ENCODE measurements at places on chromosomes 11 and 22. TPM values are rescaled to one million over a fixed set of nuclear protein-coding genes. Genes with fewer than 3 reads are reported as not detected.

- DNase-seq, result no peak
These were observed 27.0 kb downstream of the NCAPD3 start for GRCh38 chr11:134196756-134197155.

GRCh38 chr11:17816232-17816931, 81.8 kb downstream of the KCNC1 start:
- peak; percentile 11 for DNase-seq

GRCh38 chr11:15523543-15523942, 408.8 kb downstream of the INSC start:
- no peak for DNase-seq

GRCh38 chr11:109584001-109584972, 162.3 kb downstream of the C11orf87 start:
- no peak for DNase-seq

DNA sequence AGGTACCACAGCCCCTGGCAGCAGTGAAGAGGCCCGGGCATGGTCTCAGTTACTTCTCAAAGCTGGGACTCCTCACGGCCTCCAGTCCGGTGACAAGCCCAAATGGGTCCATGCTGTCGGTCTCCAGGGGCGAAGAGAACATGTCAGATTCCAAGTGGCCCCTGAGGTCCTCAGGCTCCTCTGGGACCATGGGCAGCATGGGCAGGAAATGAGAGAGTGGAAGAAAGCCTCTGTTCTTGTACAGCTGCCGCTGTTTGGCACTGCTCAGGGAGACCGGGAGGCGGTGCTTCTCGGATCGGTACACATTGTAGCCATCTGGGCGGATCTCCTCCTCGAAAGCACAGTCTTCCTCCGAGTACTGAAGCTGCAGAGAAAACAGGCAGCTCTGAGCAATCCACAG, 4.6 kb downstream of the FGF19 start:
- DNase-seq, result no peak

GRCh38 chr11:73141309-73142127, 600 bp downstream of the FCHSD2 start:
- peak; percentile 64 for DNase-seq

DNA sequence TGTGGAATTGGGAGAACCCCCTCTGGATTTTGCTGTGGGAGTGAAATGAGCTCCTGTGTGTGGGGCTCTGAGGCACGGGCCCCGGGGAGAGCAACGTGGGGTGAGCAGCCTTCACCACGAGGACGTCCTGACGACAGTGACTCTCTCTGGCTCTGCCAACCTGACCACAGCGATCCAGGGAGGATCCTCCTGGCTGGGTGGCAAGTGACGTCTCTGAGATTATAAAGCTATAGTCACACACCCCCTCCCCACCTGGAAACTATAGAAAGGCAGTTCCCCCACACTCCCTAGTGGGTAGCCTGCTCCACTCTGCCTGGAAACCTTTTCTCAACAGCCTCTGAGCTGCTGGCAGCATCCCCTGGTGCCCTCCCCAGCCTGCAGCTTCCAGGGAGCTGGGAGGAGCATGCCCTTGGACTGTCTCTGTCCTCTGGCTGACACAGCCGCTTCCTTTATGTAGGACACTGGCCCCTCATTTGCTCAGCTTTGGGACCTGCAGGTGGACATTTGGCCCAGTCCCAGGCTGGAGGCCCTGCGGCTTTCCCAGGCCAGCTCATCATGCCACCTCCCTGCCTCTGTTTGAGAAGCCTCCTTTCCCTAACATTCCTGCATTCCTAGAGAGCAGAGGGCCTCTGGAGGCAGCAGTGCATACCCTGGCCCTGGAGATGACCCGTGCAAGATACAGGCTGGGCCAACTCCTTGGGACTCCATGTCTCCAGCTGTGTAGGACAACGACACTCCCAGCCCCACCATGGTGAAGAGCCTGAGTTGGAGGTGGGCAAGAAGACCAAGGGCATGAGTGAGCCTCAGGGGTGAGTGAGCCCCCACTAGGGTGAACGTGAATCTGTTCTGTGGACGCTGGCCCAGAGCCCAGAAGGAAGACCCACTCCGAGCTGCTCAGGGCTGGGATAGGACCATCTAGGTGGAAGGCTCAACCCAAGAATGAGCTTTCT, 314.0 kb downstream of the NTM start:
- DNase-seq, result no peak

- DNase-seq, result no peak
These were observed 56.8 kb upstream of the FGF3 start for GRCh38 chr11:69876013-69876412.

GRCh38 chr22:23769321-23769965, 1.7 kb upstream of the CHCHD10 start:
- DNase-seq, result no peak

- peak; percentile 66 for DNase-seq
These were observed 92.8 kb downstream of the ARFGAP2 start for GRCh38 chr11:47083913-47084312.

DNA sequence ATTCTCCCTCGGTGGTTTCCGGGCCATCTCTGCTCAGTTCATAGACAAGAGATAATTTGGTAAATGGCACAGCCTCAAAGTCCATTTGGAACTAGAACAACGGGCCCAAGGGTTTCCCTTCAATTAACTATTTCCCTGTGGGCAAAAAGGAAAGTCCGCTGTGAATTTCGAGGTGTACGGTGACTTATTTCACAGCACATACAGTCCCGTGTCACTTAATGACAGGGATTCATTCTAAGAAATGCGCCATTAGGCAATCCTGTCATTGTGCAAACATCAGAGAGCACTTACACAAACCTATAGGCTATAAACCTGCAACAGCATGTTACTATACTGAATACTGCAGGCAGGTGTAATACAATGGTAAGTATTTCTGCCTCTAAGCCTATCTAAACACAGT, 551.6 kb downstream of the OPCML start:
- DNase-seq, result no peak

DNA sequence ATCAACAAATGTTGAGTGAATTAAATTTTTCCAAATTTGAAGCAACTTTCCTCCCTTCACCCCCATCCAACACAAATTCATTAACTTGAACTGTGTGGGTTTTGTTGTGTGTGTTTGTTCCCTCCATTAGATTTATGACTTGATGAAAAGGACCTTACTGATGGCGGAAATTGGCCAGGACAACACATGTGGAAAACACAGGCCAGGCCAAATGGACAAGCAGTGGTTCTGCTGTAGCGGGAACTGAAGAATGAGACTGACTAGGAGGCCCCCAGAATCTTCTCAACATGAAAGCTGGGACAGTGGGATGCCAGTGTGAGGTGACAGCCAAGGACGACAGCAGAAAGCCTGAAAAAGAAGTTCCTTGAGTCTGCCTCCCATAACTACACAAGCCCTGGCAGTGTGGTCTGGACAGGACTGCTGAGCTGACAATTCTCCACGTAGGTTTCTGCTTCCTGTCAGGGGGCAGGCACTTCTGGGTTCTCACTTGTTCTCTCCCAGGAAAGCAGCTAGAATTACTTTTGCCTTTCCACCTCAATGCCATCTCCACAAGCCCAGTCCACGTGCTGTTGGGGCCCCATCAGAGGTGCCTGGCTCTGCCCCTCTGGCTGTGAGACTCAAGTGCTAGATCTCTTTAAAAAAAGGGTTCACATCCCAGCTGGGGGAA, 94.3 kb downstream of the ETS1 start:
- no peak for DNase-seq

- no peak for DNase-seq
These were observed 394.3 kb downstream of the TMEM135 start for GRCh38 chr11:87432022-87432421.

DNA sequence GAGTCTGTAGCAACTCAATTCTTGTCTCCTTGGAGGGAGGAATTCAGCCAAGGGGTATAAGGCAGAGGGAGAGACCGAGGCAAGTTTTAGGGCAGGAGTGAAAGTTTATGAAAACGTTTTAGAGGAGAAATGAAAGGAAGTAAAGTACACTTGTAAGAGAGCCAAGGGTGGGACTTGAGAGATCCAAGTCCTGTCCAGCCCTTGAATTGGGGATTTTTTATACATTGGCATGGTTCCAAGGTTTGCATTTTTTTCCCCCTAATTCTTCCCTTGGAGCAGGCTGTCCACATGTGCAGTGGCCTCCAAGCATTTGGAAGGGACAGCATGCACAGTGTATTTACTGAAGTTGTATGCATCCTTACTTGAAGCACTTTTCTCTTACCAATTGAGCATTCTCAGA, 192.1 kb downstream of the LUZP2 start:
- no peak for DNase-seq

DNA sequence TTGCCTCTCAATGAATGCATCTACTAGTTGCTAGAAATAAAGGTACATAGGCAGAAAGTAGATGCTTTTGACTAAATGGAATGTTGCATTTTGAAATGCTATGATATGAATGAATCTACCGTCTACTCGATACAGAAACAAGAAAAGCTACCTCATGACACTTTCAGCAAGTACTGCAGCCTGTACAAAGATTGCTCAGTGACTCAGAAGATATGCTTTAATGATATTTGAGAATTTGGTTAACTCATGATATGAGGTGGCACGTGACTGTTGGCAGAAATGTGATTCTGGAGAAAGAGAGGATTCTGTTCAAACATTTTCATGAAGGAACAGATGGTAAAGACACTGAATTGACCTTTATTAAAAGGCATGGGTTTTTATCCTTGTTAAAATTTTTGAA, 76.0 kb downstream of the HSD17B12 start:
- DNase-seq, result no peak

DNA sequence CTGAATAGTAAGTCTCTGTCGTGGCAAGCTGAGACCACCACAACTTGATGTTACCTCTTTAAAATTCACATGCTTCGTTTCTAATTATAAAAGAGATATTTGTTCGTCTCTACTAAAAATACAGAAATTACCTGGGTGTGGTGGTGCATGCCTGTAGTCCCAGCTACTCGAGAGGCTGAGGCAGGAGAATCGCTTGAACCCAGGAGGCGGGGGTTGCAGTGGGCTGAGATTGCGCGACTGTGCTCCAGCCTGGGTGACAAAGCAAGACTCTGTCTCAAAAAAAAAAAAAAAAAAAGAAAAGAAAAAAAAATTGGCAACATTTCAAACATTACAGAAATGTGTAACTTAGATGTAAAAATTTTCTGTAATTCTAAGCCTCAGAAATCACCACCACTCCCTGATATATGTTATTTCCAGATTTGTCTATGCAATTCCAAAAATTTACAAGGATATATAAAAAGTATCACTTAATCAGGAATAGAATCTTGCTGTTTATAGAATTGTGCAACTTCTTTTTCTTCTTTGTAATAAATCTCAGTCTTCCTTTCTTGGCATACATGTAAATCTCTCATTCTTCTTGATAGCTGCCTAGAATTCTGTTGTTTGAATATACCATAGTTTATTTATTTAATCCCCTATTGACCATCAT, 37.3 kb downstream of the C11orf96 start:
- DNase-seq, result no peak

GRCh38 chr11:43943931-43944751, 1.7 kb downstream of the C11orf96 start:
- DNase-seq, result peak; percentile 84

DNA sequence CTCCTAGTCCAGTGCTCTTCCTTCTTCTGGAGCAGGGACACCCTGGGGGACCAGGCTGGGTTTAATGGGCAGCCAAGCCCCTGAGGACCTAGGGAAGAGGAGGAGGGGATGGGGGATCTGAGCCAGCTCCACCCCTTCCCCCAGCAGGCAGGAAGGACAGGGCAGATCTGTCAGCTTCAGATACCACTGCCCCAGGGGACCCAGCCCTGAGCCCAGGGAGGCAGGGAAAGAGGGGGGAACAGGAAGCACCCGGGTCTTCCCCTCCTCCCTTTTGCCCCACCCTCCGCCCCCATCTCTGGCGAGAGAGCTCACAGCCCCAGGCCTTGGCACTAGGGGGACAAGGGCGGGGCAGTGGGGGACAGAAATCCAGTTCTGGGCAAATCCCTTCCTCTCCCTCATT, 11.7 kb upstream of the SOX10 start:
- no peak for DNase-seq

DNA sequence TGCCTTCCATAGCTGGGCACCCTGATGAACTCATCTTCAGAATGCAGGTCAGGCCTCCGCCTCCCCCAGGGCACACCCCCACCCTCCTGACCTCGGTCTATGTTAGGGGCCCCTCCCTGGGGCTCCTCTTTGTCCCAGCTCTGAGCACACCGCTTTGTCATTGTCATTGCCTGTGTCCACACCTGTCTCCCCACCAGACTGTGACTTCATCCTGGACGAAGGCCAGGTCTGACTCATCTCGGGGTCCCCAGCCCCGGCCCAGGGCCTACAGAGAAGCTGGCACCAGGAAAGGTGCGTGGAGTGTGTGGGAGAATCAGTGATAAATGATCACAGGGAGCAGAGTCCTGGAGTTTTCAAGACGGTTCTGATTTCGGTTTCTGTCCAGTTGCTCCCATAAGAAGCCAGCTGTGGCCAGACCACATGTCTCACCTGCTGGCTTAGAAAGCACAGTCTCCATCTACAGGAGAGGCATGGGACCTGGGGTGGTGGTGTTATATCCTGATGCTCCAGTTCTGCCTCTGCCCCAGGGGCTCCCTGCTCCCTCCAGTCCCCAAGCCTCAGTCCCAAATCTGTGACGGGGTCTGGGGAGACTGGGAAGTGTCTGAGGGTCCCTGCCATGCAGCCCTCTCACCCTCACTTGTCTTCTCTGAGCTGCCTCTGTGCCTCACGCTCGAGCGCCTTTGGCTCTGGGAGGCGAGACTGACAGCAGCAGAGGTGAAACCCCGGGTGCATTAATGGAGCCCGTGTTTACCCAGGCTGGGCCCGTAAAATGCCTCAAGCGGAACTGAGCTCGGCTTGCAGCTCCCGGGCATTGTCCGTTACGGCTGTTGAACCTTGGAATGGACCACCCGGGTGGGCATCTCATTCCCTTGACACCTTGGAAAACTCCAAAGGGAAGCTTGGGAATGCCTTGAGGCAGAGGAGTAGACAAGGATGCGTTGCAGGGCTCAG, 85.5 kb upstream of the WNT11 start:
- DNase-seq, result no peak

- DNase-seq, result peak; percentile 51
These were observed 34.0 kb downstream of the SIK3 start for GRCh38 chr11:117064275-117064674.

DNA sequence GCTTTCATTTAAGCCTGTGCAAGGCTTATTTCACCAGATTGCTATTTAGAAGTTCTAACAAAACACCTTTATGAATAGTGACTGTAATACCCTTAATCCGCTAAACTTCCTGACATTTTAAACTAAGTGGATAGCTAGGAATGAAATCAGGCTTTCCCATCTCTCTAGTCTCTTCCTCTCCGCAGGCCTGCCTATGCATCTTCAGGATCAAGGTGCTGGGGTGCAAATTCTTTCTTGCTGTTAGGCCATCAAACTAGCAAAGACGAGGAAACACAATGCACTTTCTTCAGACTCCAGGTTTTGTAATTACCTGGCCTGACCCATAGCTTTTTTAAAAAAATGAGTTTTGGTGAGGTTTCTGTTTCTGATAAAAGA, 149.4 kb downstream of the DBX1 start:
- DNase-seq, result no peak

LIF gene
- total RNA-seq, result 31.2 TPM

LIMK2 gene
- total RNA-seq, result 176 TPM

MYO18B gene
- 0.17 TPM for total RNA-seq

PPFIBP2 gene
- 8.4 TPM for total RNA-seq

TRIM49 gene
- not detected for total RNA-seq

OSM gene
- total RNA-seq, result not detected

RTCB gene
- total RNA-seq, result 75.8 TPM

OR52E8 gene
- total RNA-seq, result not detected

MPPED2 gene
- not detected for total RNA-seq
